NCI-H226 (cell line): ENCODE measurements at places on chromosomes 3 and 15.
A peak's percentile ranks its signal among the peaks of the same experiment; 100 is the strongest.

DNA sequence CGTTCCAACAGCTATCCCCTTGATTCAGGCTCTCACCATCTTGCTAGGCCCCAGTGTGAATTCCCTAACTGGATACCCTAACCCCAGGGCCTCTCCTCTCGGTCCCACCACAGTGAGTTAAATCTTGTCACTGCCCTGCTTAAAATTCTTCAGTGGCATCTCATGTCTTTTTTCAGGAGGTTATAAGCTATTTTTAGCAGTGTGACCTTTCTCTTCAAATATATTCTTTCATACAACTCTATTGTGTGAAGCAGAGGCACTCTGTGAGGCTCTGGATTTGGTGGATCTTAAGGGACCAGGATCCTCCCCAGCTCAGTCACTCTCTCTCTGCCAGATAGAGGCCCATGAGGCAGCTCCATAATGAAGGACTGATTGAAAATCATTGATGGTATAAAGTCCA, 760.4 kb downstream of the NTRK3 start:
- DNase-seq, result no peak

DNA sequence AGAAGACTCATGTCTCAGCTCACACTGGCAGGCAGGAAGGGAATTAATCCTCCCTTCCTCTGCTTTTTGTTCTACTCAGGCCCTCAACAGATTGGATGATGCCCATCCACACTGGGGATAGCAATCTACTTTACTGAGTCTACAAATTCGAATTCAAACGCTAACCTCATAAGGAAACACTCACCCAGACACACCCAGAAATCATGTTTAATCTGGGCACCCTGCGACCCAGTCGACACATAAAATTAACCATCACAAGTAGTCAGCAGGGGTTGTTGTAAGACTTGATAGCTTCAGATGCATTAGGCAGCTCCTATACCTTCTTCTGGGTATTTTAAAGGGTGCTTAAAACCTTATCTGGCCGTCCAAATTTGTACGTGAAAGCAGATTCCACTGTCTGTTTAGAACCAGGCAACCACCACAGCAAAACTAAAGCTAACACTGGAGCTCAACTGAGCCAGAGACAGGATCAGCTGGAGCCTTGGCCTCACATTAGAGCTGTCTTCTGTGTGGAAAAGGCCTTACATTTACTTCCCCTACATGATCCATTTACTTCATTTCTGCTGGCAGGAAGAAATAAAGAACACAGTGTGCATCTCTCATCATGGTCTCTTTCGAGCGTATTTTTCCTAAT, 407.3 kb upstream of the PPP2R3A start:
- DNase-seq, result no peak

- DNase-seq, result no peak
These were observed 365.0 kb upstream of the EPHA6 start for GRCh38 chr3:96449346-96449745.

GRCh38 chr3:60309539-60310268, 941.5 kb downstream of the FHIT start:
- no peak for DNase-seq

- no peak for DNase-seq
These were observed 32.8 kb downstream of the THSD4 start for GRCh38 chr15:71148048-71148447.

- no peak for DNase-seq
These were observed 4.2 kb downstream of the HHATL start for GRCh38 chr3:42698216-42698910.

DNA sequence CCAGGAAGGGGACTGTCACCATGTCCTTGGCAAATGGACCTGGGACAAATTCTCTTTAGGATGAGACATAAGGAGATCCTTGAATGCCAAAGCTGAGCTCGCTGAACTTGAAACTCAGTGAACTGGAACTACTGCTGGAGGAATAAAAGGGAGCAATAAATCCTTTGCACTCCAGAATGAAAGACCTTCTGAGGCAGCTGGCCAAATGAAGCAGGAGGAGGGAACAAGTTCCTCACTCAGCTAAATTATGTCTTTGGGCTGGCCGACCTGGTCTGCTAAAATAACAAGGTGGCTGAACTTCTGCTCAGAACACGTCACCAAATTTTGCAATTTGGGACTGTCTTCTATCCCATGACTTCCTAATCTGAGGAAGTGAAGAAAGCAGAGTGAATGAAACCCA, 314.7 kb downstream of the LPP start:
- DNase-seq, result no peak

GRCh38 chr3:126339466-126339865, 17.7 kb downstream of the KLF15 start:
- no peak for DNase-seq

DNA sequence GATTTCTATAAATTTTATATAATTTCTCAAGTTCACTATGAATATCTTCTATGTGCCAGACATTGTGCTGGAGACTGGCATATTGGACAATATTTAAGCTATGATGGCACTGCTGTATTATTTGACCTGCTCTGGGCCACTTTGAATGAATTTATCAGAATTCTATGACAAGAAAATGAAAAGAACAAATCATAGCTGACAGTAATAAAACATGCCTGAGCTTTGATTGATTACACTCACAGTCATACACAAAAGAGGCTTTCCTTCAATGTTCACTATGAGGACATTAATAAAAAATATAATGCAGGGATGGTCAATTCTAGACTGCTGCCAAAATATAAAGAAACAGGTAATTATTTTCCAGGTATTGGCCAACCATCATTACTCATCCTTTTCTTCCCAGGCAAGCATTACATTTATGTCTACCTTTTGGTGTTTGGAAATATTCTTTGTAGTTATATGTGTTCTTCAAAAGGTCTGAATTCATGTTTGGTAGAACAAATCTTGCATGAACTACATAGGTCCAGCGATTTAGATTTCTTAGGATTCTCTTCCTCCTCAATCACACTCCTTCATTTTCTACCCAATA, 81.0 kb upstream of the ALCAM start:
- DNase-seq, result no peak

GRCh38 chr15:33113666-33114373, 80.7 kb downstream of the FMN1 start:
- no peak for DNase-seq

DNA sequence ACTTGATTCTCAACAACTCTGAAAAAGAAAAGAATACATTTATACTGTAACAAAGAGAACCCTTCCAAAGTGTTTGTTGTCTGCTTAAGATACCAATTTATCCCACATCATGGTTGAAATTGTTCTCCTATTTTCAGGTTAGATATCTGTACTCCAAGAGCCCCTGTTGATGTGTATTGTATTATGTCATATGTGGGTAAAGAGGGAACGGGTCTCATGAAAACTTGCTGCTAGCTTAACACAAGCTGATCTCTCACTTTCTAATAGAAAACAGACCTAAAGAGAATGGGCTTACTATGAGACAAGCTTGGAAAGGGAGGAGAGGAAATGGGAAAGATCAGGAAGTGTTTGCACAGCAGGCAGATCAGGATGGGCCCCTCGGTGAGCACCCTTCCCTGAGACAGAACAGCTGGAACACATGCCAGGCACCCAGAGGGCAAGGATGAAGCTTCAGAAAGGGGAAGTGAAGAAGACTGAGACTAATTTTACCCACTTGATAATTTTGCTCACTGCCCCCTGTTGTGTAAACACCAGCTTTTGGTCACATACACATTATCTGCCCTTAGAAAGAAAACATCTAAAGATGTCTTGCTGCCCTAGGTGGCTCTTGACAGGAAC, 747.9 kb upstream of the CCDC54 start:
- no peak for DNase-seq

DNA sequence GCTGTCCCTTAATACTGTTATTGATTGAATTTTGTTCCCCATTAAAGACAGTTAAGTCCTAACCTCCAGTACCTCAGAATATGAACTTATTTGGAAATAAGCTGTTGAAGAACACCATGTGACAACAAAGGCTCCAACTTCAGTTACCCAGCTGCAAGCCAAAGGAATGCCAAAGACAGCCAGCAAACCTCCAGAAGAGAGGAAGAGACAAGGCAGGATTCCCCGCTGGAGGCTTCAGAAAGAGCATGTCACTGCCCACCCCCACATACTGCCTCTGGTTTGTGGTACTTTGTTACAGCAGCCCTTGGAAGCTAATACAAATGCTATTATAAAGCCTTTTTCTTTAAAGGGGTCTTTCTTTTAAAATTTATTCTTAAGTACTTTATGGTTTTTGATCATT, 18.4 kb upstream of the NEK10 start:
- DNase-seq, result no peak

GRCh38 chr3:54988838-54989630, 61.2 kb upstream of the LRTM1 start:
- peak; percentile 63 for DNase-seq

DNA sequence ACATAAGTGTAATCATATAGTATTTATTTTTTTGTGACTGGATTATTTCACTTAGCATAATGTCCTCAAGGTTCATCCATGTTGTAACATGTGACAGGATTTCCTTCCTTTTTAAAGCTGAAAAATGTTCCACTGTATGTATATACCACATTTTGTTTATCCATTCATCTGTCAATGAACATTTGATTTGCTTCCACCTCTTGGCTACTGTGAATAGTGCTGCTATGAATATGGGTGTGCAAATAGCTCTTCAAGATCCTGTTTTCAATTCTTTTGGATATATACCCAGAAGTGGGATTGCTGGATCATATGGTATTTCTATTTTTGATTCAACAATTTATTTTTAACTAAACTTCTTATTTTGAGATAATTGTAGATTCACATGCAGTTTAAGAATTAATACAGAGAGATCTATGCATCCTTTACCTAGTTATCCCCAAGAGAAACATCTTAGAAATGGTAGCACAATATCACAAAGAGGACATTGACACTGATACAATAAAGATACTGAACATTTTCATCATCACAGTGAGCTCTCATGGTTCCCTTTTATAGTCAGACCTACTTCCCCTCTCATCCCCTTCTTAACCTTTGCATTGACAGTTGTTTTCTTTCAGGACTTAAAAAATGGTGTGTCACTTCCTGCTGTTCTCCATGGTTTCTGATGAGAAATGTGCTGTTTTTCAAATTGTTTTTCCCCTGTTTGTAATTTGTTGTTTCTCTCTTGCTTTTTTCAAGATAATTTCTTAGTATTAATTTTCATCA, 90.1 kb downstream of the SATB1 start:
- no peak for DNase-seq

GRCh38 chr3:23459889-23460546, 256.9 kb downstream of the UBE2E2 start:
- no peak for DNase-seq

DNA sequence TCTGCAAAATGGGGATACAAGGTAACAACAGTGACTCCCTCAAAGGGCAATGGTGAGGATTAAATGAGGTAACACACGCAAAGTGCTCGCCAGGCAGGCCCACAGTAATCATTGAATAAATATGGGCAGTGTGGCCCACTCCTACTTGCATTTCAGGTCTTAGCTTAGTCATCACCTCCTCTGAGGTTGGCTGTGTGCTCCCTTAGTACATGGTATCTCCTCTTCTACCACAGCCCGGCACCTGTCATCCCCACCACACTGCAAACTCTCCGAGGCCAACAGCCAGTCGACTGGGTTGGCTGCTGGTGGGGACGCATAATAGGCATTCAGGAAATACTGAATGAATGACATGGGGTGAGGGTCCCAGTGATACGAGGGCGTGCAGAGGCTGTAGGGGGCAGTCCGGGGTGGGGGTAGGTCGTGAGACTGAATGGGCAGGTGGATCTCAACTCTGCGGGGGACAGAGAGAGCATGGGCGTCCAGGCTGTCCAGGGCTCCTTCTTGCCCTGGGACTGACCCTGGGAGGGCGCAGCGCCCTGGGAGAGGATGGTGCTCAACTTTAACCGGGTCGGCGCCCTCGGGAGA, 375 bp upstream of the MYZAP start:
- no peak for DNase-seq

- DNase-seq, result peak; percentile 31
These were observed 27.9 kb upstream of the ACP3 start for GRCh38 chr3:132289316-132289715.

GRCh38 chr3:43231276-43232000, 54.9 kb upstream of the SNRK start:
- peak; percentile 47 for DNase-seq

GRCh38 chr3:51836606-51837005, 24.8 kb upstream of the IQCF2 start:
- no peak for DNase-seq

- DNase-seq, result no peak
These were observed 10.0 kb downstream of the RPL32 start for GRCh38 chr3:12831301-12831866.

- DNase-seq, result no peak
These were observed 183.0 kb downstream of the ATP10A start for GRCh38 chr15:25679964-25680685.

DNA sequence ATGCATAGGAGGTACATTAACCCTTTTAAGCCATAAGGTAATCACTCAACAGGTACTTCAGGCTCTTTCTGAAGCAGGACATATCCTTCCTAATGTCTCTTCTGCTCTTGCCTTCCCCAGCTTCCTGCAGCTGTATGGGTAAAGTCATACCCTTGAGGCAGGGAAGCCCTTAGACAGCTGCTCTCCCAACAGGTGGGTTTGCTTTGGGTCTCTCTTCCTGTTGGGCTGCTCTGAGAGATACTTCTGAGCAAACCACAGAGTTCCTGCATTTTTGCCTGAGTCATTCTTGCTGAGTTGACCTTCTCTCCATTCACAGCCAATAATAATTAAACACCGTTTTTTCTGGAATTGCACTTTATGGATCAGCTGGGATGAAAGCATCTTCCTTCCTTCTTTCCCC, 2.0 kb upstream of the TRAT1 start:
- DNase-seq, result no peak

GRCh38 chr3:149085828-149086231, 503 bp downstream of the HLTF start:
- no peak for DNase-seq

GRCh38 chr3:197345390-197345789, 47.0 kb upstream of the DLG1 start:
- DNase-seq, result no peak

- no peak for DNase-seq
These were observed 104.5 kb downstream of the IL20RB start for GRCh38 chr3:137062250-137062649.
